Spinal cord (tissue), 10 donors: ENCODE measurements at places on chromosomes 5 and 9. TPM values are rescaled to one million over a fixed set of nuclear protein-coding genes. Genes with fewer than 3 reads are reported as not detected.

UBE2QL1 gene
- 32.5 TPM for total RNA-seq

- no peak for DNase-seq
Measured at GRCh38 chr5:67009028-67009427, 187.6 kb downstream of the CD180 start.

DNA sequence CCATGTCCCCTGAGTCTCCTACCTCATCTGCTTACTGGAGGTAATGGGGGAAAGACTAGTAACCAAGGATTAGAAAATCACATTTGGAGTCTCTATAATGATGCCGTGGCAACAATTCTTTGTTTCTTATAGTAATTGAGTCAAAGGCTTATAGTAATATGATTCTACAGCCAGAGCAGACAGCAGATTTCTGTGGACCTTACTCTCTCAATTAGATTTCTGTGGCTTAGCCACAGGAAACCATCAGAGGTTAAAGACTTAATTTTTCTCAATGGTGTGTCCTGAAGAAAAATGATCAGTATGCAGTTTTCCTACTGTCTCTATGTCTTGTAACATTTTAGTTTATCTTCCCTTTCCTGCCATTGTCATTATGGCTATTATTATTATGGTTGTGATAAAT, 59.3 kb upstream of the CD180 start:
- DNase-seq, result peak; percentile 9

DNA sequence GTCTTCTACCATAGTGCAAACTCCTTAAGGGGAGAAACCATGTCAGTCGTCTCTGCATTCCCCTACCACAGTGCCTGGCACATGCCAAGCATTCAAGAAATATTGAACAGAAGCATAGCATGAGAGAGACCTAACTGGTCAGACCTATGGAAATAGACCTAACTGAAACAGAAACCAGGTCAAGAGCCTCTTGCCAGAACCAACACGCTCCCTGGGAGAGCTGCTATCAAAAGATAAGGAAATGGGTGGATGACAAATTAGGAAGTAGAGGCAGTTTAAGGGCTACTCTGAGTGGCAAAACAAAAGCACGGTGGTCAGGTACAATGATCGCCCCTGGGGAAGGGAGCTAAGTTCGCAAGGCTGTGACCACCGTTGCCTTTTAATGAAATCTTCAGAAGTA, 66.0 kb upstream of the SMIM15 start:
- DNase-seq, result no peak

DNA sequence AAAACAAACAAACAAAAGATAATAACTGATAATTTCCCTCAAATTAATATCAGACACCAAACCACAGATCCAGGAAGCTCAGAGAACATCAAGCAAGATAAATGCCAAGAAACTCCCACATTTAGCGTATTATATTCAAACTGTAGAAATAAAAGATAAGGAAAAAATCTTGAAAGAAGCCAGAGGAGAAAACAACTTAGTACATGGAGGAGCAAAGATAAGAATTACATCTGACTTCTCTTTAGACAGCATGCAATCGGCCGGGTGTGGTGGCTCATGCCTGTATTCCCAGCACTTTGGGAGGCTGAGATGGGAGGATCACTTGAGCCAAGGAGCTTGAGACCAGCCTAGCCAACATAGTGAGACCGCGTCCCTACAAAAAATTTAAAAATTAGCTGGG, 17.2 kb upstream of the MLANA start:
- no peak for DNase-seq

PTGES gene
- total RNA-seq, result 2.5 TPM

- DNase-seq, result no peak
Measured at GRCh38 chr9:107614765-107615164, 125.2 kb upstream of the KLF4 start.

GRCh38 chr9:36100532-36100931, 36.0 kb upstream of the GLIPR2 start:
- DNase-seq, result no peak

GRCh38 chr9:1920386-1920785, 94.8 kb upstream of the SMARCA2 start:
- no peak for DNase-seq

GRCh38 chr9:127972236-127972871, 8.4 kb downstream of the EEIG1 start:
- DNase-seq, result no peak

CNTFR gene
- total RNA-seq, result 9.6 TPM

PCDHGB7 gene
- total RNA-seq, result 14.3 TPM

EPB41L4A gene
- 42.5 TPM for total RNA-seq

FBXO10 gene
- total RNA-seq, result 17.2 TPM

ADAMTS12 gene
- total RNA-seq, result 18.4 TPM

DNA sequence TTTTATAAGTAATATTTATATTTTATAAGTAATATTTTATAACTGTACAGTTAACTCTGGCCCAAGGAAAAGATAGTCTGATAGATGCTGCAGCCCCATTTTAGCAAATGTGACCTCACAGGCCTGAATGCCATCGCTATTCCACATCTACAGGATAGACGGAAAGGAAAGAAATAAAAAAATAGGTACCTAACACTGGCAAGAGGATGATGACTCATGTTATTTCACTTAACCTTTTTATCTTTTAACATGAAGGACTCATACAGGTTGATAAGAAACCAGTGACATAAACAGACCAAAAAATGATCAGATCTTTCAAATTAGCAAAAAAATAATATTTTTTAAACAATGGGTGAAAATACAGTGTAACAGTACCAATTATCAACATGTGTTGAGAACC, 2.7 kb downstream of the CD274 start:
- DNase-seq, result no peak

DNA sequence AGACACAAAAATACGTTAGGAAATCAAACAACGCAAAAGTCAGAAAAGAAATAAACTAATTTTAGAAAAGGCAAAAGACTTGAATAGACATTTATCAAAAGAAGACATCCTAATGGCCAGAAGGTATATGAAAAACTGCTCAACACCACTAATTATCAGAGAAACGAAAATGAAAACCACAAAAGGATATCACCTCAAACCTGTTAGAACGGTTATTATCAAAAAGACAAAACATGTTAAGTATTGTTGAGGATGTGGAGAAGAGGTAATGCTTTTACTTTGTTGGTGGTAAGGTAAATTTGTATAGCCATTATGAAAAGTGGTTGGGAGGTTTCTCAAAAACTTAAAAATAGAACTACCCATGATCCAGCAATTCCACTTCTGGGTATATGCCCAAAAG, 230.0 kb upstream of the RGMB start:
- no peak for DNase-seq

DNA sequence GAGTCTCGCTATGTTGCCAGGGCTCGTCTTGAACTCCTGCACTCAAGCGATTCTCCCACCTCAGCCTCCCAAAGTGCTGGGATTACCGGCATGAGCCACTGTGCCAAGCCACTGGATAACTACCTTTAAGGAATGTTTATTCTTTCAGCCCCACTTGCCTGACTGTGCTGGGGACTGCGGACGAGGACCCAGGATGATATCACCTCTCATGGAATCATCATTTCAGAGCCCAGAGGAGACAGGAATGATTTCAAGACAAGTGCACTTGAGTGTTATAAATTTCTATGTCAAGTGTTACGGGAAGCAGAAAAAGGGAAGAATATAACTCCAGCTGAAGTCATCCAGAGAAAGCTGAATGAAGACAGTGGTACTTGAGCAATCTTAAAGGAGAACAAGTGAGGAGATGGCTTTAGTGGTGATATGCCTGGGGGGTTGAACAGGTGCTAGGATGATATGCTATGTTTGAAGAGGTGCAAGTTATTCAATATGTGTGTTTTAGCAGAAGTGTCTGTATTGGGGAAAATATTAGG, 109.3 kb downstream of the DCP2 start:
- no peak for DNase-seq

DNA sequence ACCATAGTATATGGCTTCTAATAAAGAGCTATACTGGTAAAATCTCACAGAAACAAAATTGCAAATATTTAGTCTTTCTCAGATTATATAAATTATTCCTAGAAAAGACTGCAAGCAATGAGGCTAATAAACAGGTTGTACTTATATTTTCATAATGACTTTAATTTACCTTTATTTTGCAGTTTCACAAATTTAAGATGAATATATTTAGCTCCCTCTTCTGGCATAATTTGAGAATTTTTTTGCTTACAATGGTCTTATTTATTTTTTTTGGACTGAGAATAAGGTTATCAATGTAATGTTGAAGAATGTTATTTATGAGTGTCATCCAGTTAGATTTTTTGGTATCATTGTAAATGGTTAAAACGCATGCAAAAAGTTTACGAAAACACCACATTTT, 56.7 kb downstream of the PIK3R1 start:
- no peak for DNase-seq

WHRN gene
- total RNA-seq, result 4.4 TPM

TMC1 gene
- 0.39 TPM for total RNA-seq

DNA sequence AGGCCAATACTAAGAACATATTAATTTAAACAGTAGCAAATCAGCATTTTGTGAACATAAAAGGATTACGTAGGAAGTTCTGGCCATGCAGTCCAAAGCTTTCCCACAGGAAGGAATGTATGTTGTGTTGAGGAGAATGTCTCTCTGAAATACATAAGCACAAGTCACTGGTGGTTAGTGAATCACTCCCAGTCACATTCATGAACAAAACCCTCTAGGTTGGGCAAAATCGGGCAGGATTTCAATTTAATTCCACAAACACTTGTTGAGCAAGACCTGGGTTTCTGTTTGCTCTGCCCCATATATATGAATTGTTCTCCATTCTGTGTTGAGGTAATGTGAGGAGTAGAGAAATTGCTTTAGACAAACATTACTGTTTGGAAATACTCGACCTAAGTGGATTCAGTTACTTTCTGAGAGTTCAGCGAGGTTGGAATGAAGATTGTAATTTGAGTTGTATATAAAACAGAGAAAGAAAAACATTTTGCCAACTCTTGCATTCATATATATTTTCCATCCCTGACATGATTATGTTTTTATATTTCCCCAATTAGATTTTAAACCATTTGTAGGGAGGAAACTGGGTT, 127.6 kb upstream of the RPS23 start:
- no peak for DNase-seq

PPP1R26 gene
- total RNA-seq, result 19.6 TPM

CARTPT gene
- 5.0 TPM for total RNA-seq

DNA sequence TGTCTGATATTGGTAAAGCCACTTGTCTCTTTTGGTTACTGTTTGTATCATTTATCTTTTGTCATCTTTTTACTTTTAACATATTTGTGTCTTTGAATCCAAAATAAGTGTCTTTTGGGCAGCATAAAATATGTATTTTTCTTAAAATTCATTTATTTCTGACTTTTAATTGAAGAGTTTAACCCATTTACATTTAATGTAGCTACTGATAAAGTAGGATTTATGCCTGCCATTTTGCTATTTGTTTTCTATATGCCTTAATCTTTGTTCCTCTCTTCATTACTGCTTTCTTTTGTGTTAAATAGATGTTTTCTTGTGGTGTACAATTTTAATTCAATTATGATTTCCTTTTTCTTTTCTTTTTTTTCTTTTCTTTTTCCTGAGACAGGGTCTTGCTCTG, 60.9 kb downstream of the ESM1 start:
- no peak for DNase-seq

DNA sequence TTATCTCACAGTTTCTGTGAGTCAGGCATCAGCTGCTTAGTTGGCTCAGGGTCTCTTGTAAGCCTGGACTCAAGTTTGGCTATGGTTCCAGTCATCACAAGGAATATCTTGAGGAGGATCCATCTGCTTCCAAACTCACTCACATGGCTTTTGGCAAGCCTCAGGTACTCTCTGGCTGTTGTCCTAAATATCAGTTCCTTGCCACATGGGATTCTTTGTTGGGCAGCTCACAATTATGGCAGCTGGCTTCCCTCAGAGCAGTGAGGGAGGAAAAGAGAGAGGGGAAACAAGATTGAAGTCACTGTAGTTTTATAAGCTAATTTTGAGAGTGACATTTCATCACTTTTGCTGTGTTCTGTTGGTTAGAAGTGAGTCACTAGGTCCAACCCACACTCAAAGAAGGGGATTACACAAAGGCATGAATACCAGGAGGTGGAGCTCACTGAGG, 144.5 kb downstream of the GCNT1 start:
- DNase-seq, result no peak

SLC1A3 gene
- total RNA-seq, result 456 TPM

DNA sequence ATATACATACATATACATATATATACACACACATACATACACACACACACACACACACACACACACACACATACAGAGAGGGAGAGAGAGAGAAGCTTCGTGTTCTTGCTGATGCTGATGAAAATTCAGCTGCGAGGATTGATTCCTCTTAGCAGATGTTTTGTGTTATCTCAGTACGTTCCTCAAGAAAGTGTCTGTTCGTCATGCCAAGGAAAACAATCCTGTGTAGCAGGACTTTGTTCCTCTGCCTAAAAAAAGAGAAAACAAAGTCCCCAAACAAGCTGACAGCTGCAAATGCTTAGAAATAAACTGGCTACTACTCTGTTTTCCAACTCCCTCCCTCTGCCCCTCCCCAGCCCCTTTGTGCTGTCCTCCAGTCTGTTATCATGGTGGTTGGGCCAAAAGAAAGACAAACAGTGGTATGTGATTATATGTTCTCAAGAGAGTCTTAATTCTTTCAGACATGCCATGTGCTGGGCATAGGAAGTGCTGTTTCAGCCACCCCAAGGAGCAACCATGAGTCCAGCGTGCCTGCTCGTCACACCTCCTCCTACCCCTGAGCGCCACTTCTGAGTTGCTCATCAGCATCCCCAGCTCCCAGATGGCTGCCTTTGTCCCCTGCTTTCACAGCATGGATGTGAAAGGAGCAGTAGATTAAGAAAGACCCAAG, 71.5 kb upstream of the EQTN start:
- peak; percentile 62 for DNase-seq

DNA sequence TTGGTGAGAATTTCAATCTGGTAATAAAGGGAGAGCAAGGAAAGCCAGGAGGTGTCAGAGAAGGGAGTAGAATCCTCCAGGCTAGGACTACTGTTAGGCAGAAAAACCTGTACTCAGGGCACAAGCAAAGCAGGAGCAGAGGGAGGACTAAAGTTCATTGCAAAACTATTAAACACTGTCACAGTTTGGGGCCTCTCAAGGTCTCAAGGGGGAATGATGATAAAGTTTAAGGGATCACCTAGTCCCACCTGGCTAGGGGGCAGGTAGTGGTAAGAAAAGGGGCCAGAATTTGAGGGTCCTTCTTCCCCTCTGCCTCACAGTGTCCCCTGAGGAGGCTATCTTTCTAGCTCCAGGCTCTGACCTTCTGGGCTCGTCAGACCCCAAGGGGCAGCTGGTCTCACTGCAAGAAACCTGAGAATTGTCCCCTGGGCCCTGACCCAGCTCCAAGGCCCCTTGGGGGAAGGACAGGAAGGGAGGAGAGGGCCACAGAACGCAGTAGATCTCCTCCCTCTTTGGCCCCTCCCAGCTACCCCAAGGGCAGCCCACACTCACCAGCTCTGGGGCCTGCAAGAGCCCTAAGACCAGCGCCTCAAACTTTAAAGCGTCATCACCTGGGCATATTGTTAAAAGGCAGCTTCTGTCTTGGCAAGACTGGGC, 974 bp downstream of the CCDC69 start:
- no peak for DNase-seq

KCNN2 gene
- 27.2 TPM for total RNA-seq

SVEP1 gene
- 7.5 TPM for total RNA-seq

DNA sequence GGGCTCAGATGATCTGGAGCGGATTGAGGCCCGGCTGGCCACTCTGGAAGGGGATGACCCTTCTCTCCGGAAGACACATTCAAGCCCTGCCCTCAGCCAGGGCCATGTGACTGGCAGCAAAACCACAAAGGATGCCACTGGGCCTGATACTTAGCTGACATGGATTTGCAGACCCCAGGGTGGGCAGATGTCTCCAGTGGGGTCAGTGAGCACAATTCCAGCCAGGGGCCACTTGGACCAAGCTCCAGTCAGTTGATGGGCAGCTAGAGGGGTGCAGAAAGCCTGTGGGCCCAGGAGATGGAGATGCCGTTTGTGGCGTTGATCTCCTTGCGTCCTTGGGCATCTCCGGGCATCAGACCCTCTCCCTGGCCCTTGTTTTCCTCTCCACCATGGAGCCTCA, 46.7 kb downstream of the PSD2 start:
- no peak for DNase-seq

TIFAB gene
- total RNA-seq, result 0.10 TPM
